ENCODE measurements at places on chromosomes 7 and 10.

- DNase-seq = no peak
These were observed 14.6 kb downstream of the VCL start for GRCh38 chr10:74012480-74012879.

- no peak for DNase-seq
These were observed 148.1 kb downstream of the ADARB2 start for GRCh38 chr10:1589257-1589656.

GRCh38 chr7:106358103-106358663 is 73.4 kb upstream of the NAMPT start:
- no peak for DNase-seq

DNA sequence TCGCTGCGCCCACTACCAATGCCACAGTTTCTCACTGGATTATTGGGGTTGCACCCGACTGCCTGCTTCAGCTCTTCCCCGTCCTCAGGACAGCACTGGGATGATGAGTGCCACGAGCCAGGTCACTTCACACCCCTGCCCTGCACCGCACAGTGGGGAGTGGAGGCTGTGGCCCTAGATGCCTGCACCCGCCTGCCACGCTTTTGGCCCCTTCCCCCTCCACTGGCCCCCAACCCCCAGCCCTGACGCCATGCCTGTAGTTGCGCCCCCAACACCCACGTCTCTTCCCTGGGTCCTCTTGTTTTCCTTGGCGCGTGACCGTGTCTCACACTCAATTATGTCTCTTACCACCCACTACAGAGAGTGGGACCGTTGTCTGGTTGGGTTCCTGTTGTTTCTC is 134.3 kb downstream of the VIPR2 start:
- no peak for DNase-seq

DNA sequence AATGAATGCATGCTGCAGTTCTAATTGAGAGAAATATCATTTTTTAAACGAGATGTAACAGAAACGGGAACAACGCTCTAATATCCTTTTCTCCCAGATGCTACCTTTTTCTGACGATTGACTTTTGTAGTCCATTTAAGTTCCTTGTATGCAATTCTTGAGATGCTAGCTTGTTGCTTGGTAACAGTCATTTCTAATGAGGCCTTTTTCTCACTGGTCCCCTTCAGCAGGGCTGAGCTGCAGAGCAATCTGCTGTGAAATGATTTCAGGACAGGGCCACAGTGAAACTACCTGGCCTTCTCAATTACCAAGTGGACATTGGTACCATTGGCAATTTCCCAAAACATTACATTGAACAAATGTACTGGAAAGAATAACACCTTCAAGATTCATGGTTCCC is 26.2 kb upstream of the FOXK1 start:
- no peak for DNase-seq

- DNase-seq = no peak
These were observed 214.7 kb downstream of the EMX2 start for GRCh38 chr10:117757086-117757720.

GRCh38 chr7:7329326-7329725 is 147.0 kb downstream of the C1GALT1 start:
- no peak for DNase-seq

DNA sequence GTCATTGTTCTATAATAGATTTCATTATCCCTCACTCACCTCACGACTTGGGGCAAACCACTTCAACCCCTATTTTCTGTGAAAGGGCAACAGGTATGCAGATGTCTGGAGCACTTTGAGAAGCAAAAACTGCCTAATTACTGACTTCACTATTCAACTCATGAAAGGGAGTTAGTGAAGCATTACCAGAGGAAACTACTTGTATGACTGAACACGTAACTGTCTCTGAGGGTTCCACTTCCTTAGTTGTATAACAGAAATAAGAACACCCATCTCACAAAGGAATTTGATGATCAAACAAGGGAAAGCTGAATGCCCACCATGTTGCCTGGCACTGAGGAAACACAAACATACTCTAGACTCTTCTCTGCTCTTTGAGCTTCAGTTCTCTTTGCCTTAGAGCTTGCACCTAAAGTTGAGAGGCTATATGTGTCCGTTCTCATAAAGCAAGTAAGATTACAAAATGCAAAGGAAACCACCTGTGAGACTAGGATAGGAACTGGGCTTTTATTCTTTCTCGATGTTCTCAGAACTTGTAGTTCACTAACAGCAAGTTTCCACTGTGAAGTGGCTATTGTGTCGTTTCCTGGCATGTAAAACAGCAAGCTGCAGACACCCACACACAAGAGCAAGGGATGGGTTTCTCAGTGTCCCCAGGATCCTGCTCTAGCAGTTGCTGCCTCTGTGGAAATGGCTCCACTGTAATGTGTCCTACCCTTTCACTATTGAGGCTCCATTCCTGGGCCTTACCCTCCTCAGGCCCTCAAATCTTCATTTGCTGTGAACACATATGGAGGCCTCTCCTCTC is 2.6 kb downstream of the TMEM243 start:
- DNase-seq = no peak

- no peak for DNase-seq
These were observed 230.7 kb downstream of the RPS24 start for GRCh38 chr10:78264361-78264760.

GRCh38 chr10:45373003-45373575 is 927 bp upstream of the ALOX5 start:
- no peak for DNase-seq

GRCh38 chr7:28112012-28112411 is 68.6 kb downstream of the JAZF1 start:
- no peak for DNase-seq

- DNase-seq = no peak
These were observed 62.8 kb downstream of the ADARB2 start for GRCh38 chr10:1674501-1674900.

GRCh38 chr7:140389445-140389844 is 8.9 kb downstream of the SLC37A3 start:
- DNase-seq = no peak

DNA sequence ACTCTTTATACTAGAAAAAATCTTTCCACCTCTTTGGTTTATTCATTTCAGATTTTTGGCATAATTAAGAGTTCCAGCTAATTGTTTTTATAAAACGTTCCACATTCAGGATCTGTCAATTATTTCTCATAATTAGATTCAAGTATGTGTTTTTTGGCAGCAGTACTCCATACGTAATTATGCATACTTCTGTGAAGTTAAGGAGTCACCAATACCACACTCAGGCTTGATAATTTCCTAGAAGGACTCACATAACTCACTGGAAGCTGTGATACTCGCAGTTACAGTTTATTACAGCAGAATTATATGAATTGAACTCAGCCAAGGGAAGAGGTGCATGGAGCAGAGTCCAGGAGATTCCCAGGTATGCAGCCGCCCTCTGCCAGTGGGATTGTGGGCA is 290.5 kb upstream of the AKR1E2 start:
- no peak for DNase-seq

DNA sequence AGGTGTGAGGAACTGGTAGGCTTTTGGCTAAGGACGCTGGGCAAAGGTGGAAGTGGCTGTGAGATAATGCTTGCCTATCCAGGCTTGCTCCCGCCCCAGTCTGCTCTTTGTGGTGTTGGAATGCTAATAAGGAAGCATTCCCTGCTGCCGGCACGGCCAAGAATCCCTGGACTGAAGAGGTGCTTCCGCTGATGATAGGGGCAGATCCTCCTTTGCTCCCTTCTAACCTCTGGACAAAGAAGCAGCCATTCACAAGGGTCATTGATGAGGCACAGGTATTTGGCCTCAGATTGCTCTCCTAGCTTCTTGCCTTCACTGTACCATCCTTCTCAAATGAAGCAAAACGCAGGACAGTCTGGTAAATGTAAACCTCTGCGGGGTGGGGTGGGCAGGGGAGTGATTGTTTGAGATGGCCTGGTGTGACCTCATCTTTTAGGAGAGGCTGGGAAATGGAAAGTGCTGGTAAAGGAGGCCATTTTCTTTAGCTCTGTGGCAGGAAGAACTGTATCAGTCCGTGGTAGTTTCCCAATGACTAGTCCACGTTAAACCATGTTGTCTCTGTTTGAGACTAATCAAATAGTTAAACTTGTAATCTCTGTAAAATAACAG is 1.7 kb downstream of the PGAM1 start:
- DNase-seq = no peak

GRCh38 chr10:118521415-118522117 is 73.9 kb downstream of the PRLHR start:
- no peak for DNase-seq

GRCh38 chr7:2162959-2163358 is 69.8 kb downstream of the MAD1L1 start:
- DNase-seq = no peak

DNA sequence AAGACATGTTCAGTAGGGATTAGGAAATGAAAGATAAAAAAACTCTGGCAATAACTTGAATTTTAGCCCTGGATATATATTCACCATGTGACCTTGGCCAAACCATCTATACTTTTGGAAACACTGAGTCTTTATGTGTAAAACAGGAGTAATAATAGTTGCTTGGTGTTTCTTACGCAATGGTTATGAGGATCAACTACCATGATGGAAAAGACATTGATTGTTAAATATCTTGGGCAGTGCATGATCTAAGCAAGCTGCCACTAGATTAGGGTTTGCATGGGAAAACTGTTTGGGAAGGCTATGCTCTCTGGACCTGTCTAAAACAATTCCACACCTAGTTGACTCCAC is 6.5 kb downstream of the OR6B1 start:
- no peak for DNase-seq

DNA sequence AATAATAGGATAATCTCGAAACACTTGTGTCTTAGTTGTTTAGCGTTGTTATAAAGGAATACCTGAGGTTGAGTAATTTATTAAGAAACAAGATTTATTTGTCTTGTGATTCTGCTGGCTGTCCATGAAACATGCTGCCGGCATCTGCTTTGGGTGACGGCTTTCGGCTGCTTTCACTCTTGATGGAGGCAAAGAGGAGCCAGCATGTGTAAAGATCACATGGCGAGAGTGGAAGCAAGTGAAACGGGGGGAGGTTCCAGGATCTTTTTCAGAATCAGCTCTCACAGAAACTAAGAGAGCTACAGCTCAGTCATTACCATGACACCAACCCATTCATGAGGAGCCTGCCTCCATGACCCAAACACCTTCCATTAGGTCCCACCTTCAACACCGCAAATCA is 402.8 kb downstream of the CDC14C start:
- no peak for DNase-seq

GRCh38 chr7:24930856-24931255 is 49.1 kb downstream of the OSBPL3 start:
- no peak for DNase-seq

DNA sequence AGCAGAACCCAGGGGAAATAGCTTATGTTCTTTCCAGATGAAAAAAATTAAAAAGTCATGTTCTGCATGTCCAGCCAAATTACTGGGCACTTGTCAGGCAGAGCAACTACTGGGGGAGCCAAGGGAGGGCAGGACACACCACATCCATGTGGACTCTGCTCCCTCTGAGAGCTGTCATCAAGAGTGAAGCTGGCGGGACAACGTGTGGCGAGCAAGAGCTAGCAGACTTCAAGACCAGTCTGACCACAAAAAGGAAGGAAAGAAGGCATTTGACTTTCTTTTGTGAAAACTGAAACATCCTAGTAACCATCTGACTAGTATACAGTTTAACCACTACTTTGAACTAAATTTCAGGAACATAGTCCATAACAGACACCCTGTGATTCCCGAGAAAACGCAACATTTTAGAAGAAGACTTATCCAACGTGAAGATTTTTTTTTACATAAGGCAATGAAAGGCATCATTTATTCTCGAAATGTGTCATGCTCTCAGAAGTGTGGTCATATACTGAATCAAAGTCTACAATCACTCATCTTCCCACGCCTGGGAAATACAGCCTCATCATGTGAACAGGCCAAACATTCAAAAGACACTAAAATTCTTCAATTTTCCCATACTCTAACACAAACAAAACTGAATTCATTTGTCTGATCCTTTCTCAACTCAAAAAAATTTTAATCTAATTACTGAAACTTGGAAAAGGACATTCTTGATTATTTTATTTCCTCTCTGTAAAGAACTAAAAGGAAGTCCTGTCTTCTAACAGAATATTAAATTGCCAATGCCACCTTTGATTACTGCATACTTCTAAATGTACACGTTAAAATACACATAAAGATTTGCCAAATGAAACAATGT is 15.5 kb downstream of the CYTH3 start:
- DNase-seq = no peak

DNA sequence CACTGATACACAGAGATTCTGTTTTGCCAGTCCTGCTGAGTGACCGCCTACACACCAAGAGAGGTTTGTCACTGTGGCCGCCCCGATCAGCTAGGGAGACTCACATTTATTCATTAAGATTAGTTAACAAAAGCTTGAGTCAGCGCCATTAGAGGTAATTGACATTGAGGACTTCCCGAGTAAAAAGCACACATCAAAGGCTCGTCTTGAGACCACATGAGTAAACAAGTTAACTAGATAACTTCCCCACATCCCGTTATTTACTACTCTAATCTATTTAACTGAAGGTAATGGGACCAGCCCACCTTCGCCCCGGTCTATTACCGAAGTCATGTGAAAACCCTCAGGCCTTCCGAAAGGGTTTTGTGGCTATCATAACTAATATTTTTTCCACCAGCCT is 23.0 kb downstream of the SRRM3 start:
- DNase-seq = no peak

- no peak for DNase-seq
These were observed 39.7 kb downstream of the CDC14C start for GRCh38 chr7:48964074-48964473.

DNA sequence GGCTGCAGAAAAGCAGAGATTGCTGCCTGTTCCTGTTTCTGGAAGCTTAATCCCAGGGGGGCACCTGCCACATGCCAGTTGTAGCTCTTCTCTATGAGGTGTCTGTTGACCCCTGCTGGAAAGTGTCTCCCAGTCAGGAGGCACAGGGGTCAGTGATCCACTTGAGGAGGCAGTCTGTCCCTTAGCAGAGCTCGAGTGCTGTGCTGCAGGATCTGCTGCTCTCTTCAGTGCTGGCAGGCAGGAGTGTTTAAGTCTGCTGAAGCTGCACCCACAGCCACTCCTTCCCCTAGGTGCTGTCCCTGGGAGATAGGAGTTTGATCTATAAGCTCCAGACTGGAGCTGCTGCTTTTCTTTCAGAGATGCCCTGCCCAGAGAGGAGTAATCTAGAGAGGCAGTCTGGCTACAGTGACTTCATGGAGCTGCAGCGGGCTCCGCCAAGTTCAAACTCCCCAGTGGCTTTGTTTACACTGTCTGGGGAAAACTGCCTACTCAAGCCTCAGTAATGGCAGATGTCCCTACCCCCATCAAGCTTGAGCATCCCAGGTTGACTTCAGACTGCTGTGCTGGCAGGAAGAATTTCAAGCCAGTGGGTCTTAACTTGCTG is 57.6 kb upstream of the CROT start:
- no peak for DNase-seq

DNA sequence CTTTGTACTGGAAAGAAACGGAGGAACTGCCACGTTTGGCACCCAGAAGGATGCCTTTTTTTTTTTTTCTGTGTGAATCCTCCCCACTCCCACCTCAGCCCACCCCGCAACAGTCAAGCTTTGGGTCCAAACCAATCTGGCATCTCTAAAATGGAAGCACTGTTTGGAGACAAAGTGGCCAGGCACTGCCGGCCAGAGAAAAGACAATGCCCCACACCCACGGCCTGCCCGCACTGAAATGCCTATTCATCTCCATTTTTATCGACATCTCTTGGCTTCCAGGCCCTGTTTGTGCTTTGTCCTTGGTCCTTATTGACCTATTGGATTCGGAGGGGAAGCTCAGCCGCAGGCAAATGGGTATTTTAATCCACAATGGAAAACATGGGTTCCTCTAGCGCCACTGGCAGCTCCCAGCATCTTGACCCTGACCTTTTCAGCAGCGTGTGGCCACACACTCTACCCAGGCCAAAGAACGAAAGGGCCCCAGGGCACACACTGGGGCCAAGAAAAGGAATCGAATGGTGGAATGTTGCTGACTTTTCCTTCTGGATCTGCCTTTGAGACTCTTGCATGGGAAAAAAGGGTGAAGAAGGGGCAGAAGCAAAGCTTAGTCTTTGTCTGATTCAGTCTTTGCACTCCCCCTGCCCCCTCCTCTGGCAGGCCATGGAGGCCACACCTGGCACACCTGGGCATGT is 162.6 kb upstream of the CDCA7L start:
- no peak for DNase-seq
